Ascending aorta (tissue), 2 donors: ENCODE measurements at places on chromosomes 2 and 18.

GRCh38 chr2:113077921-113078320, 10.2 kb downstream of the IL1F10 start:
- no peak overlapping the region for H3K4me3 ChIP-seq
- no peak for DNase-seq
- H3K4me1 ChIP-seq = no peaks in the 10 kb centered on the region
- no peak overlapping the region for H3K27ac ChIP-seq
- no peaks in the 10 kb centered on the region for H3K27me3 ChIP-seq

DNA sequence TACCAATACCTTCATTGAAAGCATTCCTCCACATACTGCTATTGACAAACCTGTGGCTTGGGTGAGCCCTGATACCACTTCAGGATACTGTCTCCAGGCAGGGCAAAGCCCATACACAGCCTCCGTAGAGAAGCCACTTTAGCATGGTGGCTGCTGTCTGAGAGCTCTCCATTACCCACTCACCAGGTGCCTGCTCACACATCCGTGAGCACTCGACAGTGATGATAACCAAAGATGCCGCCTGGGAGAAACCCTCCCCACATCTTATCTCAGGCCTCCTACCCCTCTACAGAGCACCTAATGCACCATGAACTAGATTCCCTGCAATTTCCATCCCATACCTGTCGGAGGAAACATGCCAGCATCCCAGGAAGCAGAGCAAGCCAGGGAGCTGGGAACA, 57.6 kb upstream of the KLHL29 start:
- no peaks in the 10 kb centered on the region for H3K4me1 ChIP-seq
- DNase-seq = no peak
- H3K27ac ChIP-seq = no peak overlapping the region
- H3K27me3 ChIP-seq = no peaks in the 10 kb centered on the region
- H3K4me3 ChIP-seq = no peak overlapping the region

- H3K27ac ChIP-seq = no peak overlapping the region
- peaks cover 5% of the 10 kb centered on the region for H3K36me3 ChIP-seq
- no peak for DNase-seq
- H3K4me1 ChIP-seq = no peaks in the 10 kb centered on the region
- no peak overlapping the region for H3K4me3 ChIP-seq
Measured at GRCh38 chr18:79897940-79898625, 53.4 kb downstream of the SLC66A2 start.

DNA sequence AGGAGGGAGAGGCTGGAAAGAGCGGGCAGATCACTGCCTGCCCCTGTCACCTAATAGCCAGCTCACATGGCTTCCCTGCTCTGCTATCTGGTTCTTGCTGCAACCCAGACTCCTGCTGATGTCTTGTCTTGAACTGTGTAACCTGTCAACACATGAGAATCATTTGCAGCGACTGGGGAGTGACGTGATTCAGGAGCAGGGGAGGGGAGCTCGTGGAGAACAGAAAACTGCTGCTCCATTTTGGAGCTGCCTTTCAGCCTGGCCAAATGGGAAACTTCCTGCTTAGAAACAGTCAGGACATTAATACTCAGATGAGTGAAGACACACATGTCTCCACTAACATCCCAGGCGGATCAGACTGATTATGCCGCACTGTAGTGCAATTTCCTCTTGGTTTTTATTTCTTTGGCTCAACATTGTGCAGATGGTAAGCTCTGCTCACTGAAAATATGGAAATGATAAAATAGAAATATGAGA, 38.1 kb downstream of the RPL37A start:
- peak; percentile 44 for DNase-seq
- peaks cover 29% of the 10 kb centered on the region for H3K4me1 ChIP-seq
- no peaks in the 10 kb centered on the region for H3K27me3 ChIP-seq
- H3K36me3 ChIP-seq = no peaks in the 10 kb centered on the region

GRCh38 chr2:74872389-74872836, 38.5 kb downstream of the HK2 start:
- DNase-seq = no peak
- H3K36me3 ChIP-seq = peaks cover 7% of the 10 kb centered on the region
- no peak overlapping the region for H3K27ac ChIP-seq
- no peaks in the 10 kb centered on the region for H3K4me1 ChIP-seq
- H3K27me3 ChIP-seq = no peaks in the 10 kb centered on the region

DNA sequence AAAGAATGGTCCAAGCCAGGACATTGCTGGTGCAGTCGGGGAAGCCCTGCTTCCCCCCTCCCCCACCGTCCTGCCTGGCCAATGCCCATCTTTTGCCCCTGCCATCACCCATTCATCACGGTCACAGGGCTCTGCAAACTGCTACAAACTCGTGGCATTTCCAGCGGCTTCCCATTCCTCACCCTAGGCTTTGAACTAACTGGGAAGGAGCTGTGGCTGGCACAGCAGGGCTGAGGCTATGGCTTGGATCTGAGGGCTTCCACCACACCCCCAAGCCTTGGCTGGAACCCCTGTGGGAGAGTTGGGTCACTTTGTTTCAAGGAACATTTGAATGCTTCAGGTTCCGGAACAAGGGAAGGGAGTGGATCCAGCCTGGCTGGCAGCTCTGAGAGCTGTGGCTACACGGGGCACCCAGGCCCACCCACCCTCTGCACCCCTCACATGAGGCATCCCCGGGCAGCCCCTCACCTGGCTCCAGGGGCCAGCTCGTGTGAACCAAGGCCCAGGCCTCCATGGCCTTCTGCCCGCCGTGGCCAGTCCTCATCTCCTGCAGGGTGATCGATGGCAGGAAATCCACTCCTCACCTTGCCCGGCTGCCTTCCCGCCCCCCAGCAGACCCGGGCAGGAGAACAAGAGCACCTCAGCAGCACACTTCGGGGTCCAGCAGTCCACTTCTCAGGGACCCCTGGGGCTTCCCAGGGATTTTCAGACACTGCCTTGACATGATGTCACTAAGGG, 58.8 kb upstream of the OTOS start:
- no peak for DNase-seq
- no peaks in the 10 kb centered on the region for H3K4me1 ChIP-seq
- H3K36me3 ChIP-seq = no peaks in the 10 kb centered on the region
- no peaks in the 10 kb centered on the region for H3K27me3 ChIP-seq
- H3K27ac ChIP-seq = no peak overlapping the region
- H3K4me3 ChIP-seq = no peak overlapping the region

- H3K27ac ChIP-seq = no peak overlapping the region
- no peaks in the 10 kb centered on the region for H3K36me3 ChIP-seq
- no peaks in the 10 kb centered on the region for H3K4me1 ChIP-seq
- no peak overlapping the region for H3K4me3 ChIP-seq
Measured at GRCh38 chr18:62634979-62635630, 80.2 kb upstream of the PHLPP1 start.

DNA sequence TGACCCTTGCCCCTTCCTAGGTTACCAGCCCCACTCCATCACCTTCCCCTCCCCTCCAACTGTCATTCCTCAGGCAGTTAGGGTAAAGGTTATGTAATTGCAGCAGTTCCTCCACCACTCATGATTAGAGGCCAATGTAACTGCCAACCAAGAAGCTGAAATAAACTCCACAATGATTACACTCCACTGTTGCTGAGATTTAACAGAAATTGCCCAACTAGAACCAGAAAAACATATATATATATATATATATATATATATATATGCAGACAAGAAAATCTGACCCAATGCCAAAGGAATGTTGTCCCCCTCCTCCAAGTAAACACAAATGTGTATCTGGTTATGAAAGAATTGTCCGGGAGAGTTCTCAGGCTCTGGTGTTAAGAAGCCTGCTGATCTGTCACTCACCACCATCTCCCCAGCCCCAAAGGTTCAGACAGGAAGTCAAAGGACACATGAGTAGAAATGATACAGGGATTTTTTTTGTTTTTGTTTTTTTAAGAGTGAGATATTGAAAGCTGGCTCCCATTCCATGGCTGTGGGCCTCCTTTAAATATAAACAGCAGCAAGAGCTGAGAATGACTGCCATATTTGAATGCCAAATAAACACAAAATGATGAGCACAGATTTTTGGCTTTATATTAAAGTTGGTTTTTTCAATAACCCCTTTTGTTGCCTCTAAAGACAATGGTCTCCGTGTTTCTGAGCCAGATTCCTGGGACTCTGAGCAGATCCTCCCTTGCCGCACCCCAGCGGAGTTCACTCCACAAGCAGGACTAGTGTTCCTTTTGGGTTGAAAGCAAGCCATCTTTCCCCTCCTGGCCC, 127.2 kb upstream of the MAPRE2 start:
- no peaks in the 10 kb centered on the region for H3K27me3 ChIP-seq
- no peaks in the 10 kb centered on the region for H3K4me1 ChIP-seq
- no peaks in the 10 kb centered on the region for H3K36me3 ChIP-seq
- no peak for DNase-seq

GRCh38 chr2:60873381-60873780, 8.0 kb upstream of the REL start:
- no peaks in the 10 kb centered on the region for H3K36me3 ChIP-seq
- no peaks in the 10 kb centered on the region for H3K4me1 ChIP-seq
- H3K27me3 ChIP-seq = no peaks in the 10 kb centered on the region

- no peaks in the 10 kb centered on the region for H3K4me1 ChIP-seq
- H3K36me3 ChIP-seq = no peaks in the 10 kb centered on the region
- no peak overlapping the region for H3K4me3 ChIP-seq
- H3K27ac ChIP-seq = no peak overlapping the region
Measured at GRCh38 chr2:234514873-234515638, 18.2 kb upstream of the ARL4C start.

DNA sequence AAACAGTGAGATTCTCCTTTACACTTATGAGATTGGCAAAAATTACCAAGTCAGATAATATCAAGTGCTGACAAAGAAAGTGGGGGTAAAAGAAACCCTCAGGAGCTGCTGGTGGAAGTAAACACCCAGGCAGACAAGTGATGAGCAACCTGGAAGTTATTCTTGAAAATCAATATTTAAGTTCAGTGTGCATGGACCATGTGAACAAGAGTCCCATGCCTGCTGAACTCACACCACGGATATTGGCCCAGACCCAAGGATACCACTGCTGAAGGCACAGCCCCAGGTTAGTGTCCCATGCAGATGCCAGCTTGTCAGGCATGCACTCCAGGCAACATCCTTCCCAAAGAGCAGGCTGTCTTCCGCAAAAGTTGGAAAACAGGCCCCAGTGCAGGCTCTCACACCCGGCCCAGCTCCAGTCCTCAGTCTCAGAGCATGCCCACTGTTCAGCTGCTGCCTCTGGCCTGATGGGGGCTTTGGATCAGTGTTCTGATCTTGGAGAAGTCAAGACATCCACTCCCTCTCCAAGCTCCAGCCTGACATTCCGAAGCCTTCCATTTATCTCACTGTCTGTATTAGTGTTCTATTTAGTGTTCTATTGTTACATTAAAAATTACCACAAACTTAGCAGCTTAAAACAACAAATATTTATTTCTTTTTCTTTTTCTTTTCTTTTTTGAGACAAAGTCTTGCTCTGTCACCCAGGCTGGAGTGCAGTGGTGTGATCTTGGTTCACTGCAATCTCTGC, 70.0 kb downstream of the HS1BP3 start:
- H3K4me1 ChIP-seq = peaks cover 44% of the 10 kb centered on the region
- DNase-seq = no peak
- no peaks in the 10 kb centered on the region for H3K36me3 ChIP-seq
- H3K27me3 ChIP-seq = no peaks in the 10 kb centered on the region
- H3K27ac ChIP-seq = peak overlapping the region; percentile 86
- no peak overlapping the region for H3K4me3 ChIP-seq

GRCh38 chr2:145064511-145064910, 544.6 kb upstream of the ZEB2 start:
- DNase-seq = no peak
- no peak overlapping the region for H3K4me3 ChIP-seq
- no peak overlapping the region for H3K27ac ChIP-seq

- H3K36me3 ChIP-seq = no peaks in the 10 kb centered on the region
- no peak for DNase-seq
- H3K4me1 ChIP-seq = no peaks in the 10 kb centered on the region
- no peaks in the 10 kb centered on the region for H3K27me3 ChIP-seq
Measured at GRCh38 chr2:59181347-59181746, 940.2 kb upstream of the FANCL start.

DNA sequence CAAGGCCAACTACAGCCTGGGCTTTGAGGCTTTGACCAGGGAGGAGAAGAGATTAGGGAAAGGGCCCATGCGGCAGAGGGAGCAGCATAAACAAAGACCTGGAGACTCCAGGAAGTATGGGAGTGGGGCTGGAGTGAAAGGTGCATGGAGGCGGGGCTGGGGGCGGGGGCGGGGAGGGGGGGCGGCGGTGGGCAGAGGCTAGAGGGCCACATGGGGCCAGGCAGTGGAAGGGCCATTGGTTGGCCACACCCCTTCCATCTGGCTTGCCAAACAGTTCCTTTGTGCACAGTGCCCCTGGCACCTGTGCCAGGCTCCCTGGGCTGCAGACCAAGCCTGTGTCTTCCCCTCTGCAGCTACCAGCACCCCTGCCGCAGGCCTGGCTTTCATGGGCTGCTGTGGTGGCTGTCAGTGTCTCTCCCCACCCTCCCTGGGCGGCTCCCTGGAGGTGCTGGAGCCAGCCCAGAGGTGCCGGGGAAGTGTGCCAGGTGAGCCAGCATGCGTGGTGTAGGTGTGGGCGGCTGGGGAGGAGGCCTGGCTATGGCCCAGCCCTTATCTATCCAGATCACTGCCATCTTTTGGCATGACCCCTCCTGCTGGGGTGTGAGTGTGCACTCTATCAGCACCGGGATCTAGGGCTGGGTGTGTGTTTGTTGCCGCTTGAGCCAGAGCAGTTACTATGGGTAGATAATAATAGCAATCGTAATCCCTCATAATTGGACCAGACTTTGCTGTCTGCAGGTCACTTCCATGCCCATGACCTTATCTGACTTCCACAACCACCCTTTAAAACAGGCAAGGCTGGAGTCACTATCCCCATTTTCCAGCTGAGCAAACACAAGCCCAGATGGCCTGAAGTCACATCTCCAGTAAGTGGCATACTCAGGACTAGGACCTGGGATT, 30.5 kb downstream of the DNMT3A start:
- peaks cover 10% of the 10 kb centered on the region for H3K4me1 ChIP-seq
- DNase-seq = no peak

- DNase-seq = no peak
- H3K4me3 ChIP-seq = no peak overlapping the region
- no peaks in the 10 kb centered on the region for H3K27me3 ChIP-seq
- no peaks in the 10 kb centered on the region for H3K36me3 ChIP-seq
Measured at GRCh38 chr2:199136681-199137080, 321.1 kb downstream of the SATB2 start.

GRCh38 chr18:74715306-74715705, 117.6 kb downstream of the ZNF407 start:
- no peaks in the 10 kb centered on the region for H3K27me3 ChIP-seq
- no peaks in the 10 kb centered on the region for H3K4me1 ChIP-seq
- no peak overlapping the region for H3K4me3 ChIP-seq
- H3K36me3 ChIP-seq = no peaks in the 10 kb centered on the region
- no peak for DNase-seq

DNA sequence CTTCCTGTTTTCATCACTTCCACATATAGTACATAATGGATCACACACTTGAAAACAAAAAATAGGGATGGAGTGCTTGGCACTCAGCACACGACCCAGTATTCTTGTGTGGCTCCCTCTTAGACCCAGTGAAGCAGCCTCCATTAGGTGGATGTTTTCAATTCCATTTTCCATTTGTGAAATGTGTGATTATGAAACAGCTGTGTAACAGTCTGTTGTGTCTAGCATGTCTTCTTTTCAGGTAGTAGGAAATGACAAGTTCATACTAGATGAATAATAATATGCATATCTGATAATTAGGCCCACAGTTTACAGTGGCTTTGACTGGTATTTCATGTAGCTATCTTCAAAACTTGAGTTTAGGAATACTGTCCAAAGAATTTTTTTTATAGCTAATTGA, 35.5 kb downstream of the EML6 start:
- no peaks in the 10 kb centered on the region for H3K4me1 ChIP-seq
- DNase-seq = no peak
- H3K27me3 ChIP-seq = no peaks in the 10 kb centered on the region
- H3K36me3 ChIP-seq = no peaks in the 10 kb centered on the region

GRCh38 chr2:138893746-138894145, 113.6 kb upstream of the NXPH2 start:
- H3K4me3 ChIP-seq = no peak overlapping the region
- H3K36me3 ChIP-seq = no peaks in the 10 kb centered on the region
- DNase-seq = no peak
- H3K4me1 ChIP-seq = no peaks in the 10 kb centered on the region
- H3K27me3 ChIP-seq = no peaks in the 10 kb centered on the region
- no peak overlapping the region for H3K27ac ChIP-seq
